SJCRH30 (cell line): ENCODE measurements at places on chromosomes 4 and X.

DNA sequence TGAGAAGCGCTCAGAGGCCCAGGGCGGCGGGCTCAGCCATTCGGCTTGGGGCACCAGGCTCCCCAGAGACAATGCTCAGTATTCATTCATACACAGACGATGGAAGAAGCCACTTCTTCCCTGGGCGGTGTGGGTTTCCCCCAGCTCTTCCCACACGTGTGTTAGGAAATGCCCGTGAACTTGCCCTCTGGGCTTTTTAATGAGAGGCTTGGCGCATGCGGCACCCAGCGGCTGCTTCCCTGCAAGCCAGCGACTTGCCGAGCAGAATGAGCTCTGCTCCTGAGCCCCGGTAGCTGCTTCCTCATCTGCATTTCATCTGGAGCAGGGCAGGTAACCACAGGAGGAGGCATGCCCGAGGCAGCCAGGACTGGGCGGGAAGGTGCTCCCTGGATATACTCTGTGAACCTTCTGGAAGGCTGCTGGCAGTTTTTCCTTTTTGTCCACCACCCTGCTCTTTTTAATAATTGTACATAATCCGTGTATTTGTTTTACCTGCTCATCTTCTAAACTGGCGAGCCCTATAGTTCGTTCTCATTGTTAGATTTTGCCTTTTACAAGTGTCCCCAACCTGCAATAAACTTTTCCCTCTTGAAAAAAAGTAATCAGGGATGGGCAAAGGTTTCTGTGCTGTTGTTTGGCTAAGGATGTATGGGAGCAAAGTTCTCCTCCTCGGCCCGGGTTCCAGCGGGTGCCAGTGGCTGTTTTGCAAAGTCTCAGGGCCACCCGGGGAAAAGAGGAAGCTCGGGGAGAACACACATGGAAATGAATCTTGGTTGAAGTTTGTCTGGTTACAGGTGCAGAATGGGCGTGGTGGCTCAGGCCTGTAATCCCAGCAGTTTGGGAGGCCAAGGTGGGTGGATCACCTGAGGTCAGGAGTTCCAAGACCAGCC, 178.8 kb downstream of the DCLK2 start:
- no peak for DNase-seq

GRCh38 chr4:61195101-61195500, 5.0 kb upstream of the ADGRL3 start:
- DNase-seq = no peak

DNA sequence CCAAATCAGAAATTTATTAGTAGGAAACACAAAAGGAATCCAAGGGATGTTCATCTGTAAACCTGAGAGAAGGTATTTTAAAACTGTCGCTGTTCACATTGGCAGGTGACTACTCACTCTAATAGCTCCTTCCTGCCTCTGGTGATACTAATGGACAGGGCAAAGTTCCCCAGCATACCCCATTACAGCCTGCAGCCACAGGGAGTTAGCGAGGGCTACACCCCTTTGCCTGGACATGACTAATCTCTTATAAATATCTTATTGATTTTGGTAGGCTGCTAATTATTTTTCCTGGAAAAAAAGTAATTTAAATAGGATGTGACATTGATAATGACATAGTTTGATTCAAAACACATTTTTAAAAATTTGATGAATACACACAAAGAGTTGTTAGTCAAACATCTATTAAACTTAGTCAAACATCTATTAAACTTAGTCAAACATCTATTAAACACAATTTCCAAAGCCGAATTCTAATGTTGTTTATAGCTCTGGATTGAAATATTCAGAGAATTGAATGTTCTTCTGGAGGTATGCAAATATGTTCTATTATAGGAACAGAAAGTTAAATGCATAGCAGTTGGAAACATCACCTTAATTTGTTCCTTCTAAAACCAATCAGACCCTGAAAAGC, 83.0 kb upstream of the CBR4 start:
- no peak for DNase-seq

- no peak for DNase-seq
Observed at GRCh38 chrX:132486599-132487178, 2.1 kb downstream of the MBNL3 start.
